ENCODE measurements at places on chromosomes 1 and 21.

DNA sequence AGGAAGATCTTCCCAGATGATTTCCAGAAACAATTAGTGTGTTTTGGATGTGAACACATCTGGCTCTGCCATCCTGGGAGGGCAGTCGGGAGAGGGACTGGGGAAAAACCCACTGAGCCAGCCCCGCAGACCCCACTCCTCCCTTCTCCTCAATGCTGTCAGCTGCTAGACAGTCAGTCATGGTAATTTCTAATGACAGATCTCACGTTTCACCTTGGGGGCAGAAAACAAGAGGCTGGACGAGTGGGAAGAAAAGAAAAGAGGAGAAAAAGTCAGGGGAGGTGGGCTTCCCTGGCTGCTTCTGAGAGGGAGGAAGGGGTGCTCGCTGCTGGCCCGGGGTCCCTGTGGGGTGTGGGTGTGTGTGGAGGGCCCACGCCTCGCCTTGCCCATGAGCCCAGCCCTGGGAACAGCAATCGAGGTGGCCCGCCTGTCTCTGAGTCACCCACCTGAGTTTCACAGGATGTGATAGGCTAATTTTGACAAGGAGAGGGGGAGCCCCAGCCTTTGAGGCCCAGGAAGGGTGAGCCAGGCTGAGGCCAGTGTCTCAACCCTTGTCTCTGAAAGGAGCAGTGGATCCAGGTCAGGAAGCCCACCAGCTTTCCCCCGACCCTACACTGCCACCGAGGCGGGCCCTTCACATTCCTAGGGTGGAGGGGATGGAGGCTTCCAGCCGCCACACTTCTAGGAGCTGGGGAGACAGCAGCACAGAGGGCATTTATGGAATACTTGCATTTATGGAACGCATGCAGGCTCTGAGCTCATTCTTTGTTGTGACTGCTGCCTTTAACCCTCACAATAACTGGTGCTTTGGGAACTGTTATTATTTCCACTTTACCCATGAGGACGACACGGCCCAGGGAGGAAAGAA, 49.1 kb upstream of the IFNLR1 start:
- no peak for DNase-seq

- DNase-seq = no peak
These were observed 59.9 kb downstream of the VANGL2 start for GRCh38 chr1:160460214-160460642.

DNA sequence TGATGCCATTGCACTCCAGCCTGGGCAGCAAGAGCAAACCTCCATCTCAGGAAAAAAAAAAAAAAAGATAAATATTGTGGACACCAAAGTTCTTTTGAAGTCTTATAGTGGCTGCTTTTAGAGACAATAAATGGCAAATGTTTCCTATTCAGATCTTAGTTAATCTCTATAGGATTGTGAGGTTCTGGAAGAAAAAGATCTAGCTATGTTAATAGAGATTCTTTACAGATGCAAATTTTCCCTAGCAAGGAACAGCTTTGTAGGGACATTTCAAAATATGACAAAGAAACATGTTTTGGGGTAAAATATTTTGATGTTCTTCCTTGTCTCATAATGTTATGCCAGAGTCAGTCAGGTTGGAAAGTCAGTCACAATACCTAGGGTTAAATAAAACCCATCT, 24.5 kb upstream of the RCC2 start:
- no peak for DNase-seq

DNA sequence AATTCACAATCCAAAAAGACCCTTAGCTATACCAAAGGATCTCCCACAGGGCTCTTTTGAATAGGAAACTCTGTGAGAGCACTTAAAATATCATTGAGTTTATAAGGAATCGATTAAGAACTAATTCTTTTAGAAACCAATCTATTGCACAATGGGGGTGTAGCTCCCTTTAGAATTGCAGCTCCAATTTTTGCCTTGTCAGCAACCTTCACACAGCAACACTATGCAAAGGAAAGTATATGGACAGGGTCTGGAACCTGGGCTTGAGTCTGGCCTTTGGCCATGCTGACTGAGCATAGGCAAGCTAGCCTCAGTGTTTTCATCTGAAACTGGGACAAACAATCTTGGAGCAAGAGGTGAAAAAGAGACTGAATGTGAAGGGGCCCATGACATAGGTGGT, 17.2 kb upstream of the FAM78B start:
- no peak for DNase-seq

- no peak for DNase-seq
These were observed 48.1 kb downstream of the SPATA46 start for GRCh38 chr1:162328512-162328911.

Measured in EL (cell line).